Mammary epithelial cell (primary cell): ENCODE measurements at places on chromosomes 1 and 21. TPM values are rescaled to one million over a fixed set of nuclear protein-coding genes. Genes with fewer than 3 reads are reported as not detected.

DNA sequence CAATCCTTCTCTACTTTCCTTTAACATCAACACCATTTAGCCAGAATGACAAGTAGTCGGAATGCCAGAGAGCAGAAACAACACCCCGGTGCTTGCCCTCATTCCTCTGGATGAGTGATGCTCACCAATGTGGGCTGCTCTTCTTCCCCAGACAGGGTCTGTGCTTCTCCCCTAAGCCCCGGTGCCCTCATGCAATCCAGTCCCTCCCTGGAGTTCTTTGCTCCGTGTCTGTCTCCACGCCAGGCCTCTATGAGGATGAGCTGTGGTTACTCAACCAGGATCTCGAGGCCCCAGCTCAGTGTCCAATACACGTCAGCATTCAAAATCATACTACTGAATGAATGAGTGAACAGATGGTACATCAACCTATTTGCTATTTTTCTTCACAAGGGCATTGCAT, 29.7 kb upstream of the PDE9A start:
- no peak for DNase-seq

RUNX3 gene
- polyA plus RNA-seq, result 0.59 TPM

DNA sequence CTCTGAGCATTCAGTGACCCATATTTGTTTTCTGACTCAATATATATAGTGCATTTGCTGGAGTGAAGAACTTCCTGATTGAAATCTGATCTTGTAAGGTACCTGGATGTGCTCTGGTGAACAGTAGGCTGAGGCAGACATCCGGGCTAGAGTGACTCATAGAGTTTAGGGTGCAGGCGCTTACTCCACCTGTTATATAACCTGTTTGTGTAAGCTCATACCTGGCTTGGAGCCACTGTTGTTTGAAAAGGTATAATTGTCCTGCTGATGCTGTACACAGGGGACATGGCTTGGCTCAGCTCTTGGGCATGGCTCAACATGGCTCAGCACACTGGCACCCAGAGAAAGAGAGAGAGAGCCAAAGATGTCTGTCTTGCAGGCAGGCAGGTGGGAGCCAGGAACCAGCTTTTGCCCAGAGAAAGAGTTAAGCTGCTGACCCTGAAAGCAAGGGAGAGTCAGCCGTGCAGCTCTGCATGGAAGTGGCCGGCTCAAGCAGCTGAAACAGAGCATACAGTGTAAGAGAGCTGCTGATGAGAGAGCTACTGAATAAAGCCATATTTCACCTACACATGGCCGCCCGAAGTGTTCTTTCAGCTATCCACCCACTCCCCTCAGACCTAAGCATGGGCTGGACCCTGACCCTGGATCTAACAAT, 43.2 kb downstream of the GJA5 start:
- peak; percentile 91 for DNase-seq

PTCH2 gene
- 0.03 TPM for polyA plus RNA-seq

- no peak for DNase-seq
These were observed 873 bp upstream of the PI4KB start for GRCh38 chr1:151327903-151328674.

OPTC gene
- polyA plus RNA-seq, result not detected

KCNE1 gene
- polyA plus RNA-seq, result 0.08 TPM

PROK1 gene
- polyA plus RNA-seq, result not detected

IRF6 gene
- polyA plus RNA-seq, result 252 TPM

GRCh38 chr1:99906535-99906934, 56.4 kb downstream of the AGL start:
- no peak for DNase-seq

DNA sequence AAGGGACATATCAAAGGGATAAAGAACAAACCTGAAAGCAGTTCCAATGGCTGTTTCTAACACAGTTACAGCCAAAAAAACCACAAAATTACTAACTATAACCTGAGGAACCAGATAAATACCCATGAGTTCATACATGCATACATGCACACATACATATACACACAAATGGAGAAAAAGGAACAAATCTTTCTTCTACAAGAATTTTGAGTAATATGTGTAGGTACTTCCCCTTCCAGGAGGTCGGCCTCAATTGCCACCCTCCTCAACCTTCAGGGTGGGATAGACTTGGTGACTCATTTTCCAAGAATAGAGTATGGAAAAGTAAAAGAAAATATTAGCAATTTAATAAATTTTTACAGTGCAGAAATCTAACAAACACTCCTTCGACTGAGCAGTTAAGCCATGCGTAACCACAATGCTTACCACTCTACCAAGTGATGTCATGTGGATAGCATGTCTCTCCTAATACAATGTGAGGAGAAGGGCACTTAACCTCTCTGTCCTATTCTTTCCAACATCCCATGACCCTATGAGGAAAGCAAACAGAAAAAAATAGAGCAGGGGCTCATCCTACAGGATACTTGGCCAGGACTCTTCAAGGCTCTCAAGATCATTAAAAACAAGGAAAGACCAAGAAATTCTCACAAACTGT, 243.0 kb upstream of the RUNX1 start:
- DNase-seq, result no peak

SNRPE gene
- polyA plus RNA-seq, result 247 TPM

GRCh38 chr1:85259118-85259911, at the start of gene C1orf52:
Gene C1orf52 (minus strand): TSS chr1:85259662. CDS start chr1:85259633, 29 bp downstream.
- DNase-seq, result peak; percentile 81

DNA sequence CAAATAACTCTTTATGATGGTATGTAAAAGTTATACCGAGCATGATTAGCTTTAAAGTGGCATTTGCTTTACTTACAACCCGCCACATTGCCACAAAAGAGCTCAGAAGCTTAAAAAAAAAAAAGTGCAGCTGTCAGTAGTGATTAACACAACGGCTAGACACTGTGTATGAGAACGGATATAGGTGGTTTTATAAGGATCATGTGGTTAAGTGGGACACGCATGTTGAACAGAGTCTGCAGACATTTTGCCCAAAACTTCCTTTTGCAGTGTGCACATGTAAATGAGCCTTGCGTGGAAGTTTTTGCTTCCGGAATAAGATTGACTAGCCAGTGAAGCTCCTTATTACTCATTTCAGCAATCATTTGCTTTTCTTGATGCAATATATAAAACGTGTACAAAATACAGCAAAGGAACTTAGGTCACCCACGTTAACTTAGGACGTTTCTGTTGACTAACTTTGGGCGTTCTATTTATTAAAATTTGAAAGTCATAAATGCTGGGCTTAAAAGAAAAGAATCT, 58.7 kb upstream of the RGS1 start:
- DNase-seq, result no peak

- no peak for DNase-seq
These were observed 36.8 kb downstream of the DHCR24 start for GRCh38 chr1:54850069-54850730.

DNA sequence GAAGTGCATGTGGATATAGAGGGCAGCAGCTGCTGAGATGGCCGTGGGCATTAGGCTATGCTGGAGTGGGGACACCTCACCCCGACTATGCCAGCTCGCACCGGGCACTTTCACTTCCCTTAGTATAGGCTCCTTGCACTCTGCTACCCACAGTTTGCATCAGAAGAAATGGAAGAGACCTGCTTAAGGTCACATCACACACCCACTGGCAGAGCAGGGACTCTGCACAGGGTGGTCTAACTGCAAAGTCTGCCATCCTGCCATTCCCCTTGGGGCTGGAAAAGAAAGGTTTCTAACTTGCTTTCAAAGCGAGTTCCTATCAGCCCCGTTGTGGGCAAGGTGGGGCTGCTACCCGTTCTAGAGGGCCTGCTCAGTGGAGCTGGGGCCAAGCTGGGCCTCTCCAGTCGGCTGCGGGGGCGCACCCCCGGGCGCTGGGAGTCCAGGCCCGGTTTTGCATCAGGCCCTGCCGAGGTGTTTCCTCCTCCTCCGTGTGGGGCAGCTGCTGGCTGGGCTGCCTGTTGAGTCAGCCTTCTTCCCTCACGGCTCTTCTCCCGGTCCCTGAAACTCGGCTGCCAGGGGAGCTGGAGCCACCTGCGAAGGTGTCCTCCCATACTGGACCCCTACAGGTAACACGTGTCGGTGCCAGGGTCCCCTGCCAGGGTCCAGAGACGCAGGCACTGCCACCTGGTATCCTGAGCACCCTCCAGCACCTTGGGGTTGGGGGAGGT, at the start of gene SYTL1:
SYTL1 (plus strand) TSS at position 498 of the 728 bp plus-strand sequence. CDS start 3,313 bp downstream, outside the sequence.
- peak; percentile 86 for DNase-seq

DNA sequence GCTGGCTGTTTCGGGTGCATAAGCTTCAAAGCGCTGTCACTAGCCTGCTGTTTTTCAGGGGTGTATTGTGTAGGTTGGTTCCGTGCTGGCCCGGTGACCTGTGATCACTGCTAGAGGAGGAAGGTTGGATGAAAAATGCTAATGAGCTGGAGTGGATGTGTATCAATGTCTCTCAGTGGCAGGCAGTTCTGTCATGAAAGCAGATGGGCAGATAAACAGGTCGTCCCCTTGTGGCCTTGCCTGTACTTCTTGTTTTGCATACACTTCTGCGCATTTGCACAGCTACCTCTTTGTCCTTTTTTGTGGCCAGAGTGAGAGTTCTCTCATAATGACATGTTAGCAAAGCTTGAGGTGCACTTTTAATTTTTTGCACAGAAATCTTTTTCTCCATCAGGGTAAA, 2.9 kb downstream of the SELENON start:
- DNase-seq, result no peak

- DNase-seq, result peak; percentile 23
These were observed 7.0 kb upstream of the GPR88 start for GRCh38 chr1:100530880-100531487.

CACNA1S gene
- not detected for polyA plus RNA-seq

- peak; percentile 74 for DNase-seq
These were observed 3.2 kb downstream of the SERINC2 start for GRCh38 chr1:31416101-31416736.

RRAGC gene
- 14.4 TPM for polyA plus RNA-seq

DNA sequence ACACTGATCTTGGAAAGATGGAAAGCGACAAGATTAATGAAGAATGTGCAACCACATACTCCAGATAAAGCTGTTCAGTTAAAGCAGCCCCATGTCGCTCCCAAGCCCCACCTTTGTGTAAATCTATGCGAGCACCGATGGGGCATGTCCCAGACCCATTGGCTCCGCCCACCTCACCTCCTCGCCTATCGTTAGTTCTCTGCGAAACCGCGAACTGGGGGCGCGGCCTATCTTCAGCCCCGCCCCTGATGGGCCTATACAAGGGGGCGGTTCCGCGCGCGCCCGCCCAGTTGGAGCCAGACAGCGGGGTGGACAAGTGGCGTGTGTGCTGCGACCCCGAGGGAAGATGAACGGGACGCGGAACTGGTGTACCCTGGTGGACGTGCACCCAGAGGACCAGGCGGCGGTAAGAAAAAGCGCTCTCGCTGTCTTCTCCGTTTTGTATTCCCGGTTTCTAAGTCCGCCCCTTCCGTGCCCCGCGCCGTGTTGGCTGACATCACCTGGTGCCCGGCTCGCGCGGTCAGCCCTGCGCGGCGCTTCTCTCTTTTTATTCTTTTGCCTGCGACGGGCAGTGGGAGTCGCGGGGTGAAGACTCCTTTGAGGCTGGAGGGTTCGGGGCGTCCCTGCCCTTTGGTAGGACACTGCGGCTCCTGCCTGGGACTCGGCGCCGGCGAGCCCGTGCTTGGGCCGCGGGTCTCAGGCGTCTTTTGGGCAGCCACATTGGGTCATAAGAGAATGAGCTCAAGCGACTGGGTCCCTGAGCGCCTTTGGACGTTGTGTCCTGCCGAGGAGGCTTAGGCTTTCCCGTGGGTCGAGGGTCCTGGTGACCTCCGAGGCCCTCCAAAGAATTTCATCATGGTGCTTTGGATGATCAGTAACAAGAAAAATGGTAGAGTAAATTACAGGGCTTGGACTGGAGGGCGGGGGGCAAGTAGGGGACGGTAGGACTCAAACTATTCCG, at the start of gene TUFT1:
TUFT1 (plus strand) TSS at position 289 of the 961 bp plus-strand sequence; CDS start at position 347, 58 bp downstream.
- DNase-seq, result peak; percentile 90

DNA sequence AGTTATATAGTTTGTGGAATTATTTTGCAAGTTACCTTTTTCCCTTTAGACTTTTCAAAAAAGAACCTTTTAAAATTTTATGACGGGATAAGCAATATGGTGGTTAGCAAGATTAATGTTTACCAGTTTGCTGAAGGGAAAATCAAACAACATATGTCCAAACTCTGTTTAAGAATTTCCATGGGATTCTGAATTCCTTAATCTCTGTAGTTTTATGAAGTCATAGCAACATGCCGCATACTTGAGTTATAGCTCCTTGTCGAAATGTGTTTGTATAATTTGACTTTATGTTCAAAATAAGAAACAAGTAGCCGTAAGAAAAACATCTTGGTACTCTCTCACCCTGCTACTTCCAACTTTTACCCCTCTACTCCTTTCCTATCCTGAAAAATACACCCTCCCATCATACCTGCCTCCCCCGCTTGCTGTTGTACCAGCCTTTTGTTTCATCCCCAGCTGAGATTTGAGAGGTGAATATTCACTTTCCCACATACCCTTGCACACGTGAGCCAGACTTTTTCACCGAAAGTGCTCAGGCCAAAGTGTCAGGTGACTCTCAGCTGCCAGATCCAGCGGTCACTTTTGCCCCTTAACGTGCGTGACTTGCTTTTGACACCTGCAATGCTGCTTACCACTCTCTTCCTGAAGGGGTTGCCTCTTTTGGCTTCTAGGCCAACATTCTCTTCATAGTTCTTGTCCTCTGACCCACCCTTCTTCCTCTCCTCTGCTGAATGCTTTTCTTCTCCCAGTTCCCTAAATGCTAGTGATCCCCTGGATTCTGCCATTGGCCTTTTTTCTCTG, 83.5 kb upstream of the ZNF326 start:
- no peak for DNase-seq

NHLH1 gene
- 0.10 TPM for polyA plus RNA-seq

DNA sequence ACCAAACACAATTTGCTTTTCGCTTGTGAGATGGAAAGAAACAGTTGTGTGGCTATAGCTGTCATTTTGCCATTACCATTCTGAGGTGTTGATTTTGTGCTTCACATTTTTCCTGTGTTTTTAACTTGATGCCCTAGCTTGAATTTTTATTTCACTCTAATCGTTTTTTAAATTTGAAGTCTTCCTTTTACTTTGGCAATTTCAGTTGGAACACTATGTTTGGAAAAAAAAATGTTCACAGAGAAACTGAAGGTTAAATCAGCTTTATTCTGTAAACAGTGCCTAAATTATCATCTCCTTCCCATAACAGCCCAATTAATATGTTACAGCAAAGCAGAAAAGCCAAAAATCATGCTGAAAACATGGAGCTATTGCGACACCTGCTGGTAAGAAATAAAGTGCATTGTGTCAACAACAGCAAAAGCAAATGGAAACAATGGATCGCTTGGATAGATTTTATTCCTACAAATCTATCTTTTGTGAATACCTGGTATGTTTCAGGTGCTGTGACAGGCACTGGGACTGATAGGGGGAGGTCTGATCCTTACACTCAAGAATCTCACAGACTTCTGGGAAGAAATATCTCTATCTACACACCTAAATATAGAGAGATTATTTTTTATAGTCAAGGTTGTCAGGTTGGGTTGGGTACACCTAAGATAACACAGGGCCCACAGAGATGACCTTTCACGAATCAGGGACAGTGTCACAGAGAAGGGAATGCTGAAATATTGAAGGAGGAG, 16.2 kb upstream of the ERICH3 start:
- peak; percentile 46 for DNase-seq

DNA sequence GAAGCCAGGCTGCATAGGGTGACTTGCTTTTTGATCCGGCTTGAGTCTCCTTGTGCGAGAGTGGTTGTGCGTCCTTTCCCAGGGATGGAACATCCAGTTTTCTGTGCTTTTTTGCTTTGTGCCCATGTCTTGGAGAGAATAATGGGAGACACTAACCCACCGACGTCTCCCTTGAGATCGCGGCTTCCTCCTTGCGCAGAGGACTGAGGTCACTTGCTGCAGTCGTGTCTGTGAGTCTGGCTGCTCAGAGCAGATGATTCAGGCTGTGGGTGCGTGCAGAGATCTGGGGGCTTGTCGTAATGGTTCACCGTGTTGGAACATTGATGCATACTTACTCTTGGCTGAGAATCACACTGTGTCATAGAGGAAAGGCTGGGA, 164.5 kb upstream of the CACNA1E start:
- no peak for DNase-seq

HHAT gene
- polyA plus RNA-seq, result 1.8 TPM

AKR7A3 gene
- 0.16 TPM for polyA plus RNA-seq

- no peak for DNase-seq
These were observed 267.2 kb upstream of the SGIP1 start for GRCh38 chr1:66266756-66267155.
